ENCODE measurements at places on chromosomes 5 and 9. TPM values are rescaled to one million over a fixed set of nuclear protein-coding genes. Genes with fewer than 3 reads are reported as not detected.

ELAVL2 gene
- total RNA-seq = 2.2 TPM

GEMIN5 gene
- 3.4 TPM for total RNA-seq

GMCL2 gene
- not detected for total RNA-seq

CAMK2A gene
- 0.82 TPM for total RNA-seq

CCNO gene
- 4.4 TPM for total RNA-seq

PTGS1 gene
- 23.5 TPM for total RNA-seq

SCGB3A2 gene
- total RNA-seq = not detected

MAMDC2 gene
- 34.8 TPM for total RNA-seq

ALDH7A1 gene
- total RNA-seq = 10.8 TPM

LCN1 gene
- total RNA-seq = not detected

LHX2 gene
- total RNA-seq = not detected

PURA gene
- total RNA-seq = 34.6 TPM

FAM153A gene
- 0.48 TPM for total RNA-seq

SYK gene
- 32.2 TPM for total RNA-seq

ZNF454 gene
- total RNA-seq = 4.1 TPM

TRIP13 gene
- total RNA-seq = 2.2 TPM

POLR3G gene
- total RNA-seq = 1.1 TPM

SPINK14 gene
- not detected for total RNA-seq

SOX30 gene
- 0.16 TPM for total RNA-seq

RGP1 gene
- 30.3 TPM for total RNA-seq

SH3RF2 gene
- total RNA-seq = 67.9 TPM

Data from transverse colon (tissue), 4 donors.